Stomach (tissue), 19 donors: ENCODE measurements at places on chromosomes 6 and 20. TPM values are rescaled to one million over a fixed set of nuclear protein-coding genes. Genes with fewer than 3 reads are reported as not detected.
A peak's percentile ranks its signal among the peaks of the same experiment; 100 is the strongest.

The LPA gene
- not detected for total RNA-seq

The KIF25 gene
- total RNA-seq: 0.37 TPM

The NOTCH4 gene
- 13.0 TPM for total RNA-seq

The RPN2 gene
- total RNA-seq: 117 TPM

The TNF gene
- not detected for total RNA-seq

The FAM184A gene
- under 0.01 TPM for total RNA-seq

The DPPA5 gene
- total RNA-seq: not detected

DNA sequence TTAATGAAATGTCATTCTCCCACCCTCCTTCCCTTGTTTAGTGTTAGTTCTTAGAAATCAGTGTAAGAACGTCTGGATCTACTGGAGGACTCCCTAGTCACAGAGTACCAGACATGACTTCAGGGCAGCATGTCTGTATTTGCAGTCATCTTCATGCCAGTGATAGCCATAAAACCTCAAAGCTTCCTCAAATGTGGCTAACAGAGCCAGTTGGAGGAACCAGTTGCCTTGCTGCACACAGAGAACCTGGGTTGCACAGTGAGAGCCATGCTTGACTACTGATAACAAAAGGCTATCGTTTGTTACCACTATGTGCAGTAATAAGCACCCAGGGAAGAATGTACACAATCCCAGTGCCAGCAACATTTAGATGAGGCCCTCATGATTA is 20.1 kb downstream of the NT5E start:
- H3K4me1 ChIP-seq: peaks cover under 1% of the 10 kb centered on the region
- no peaks in the 10 kb centered on the region for H3K36me3 ChIP-seq
- H3K27ac ChIP-seq: no peak overlapping the region
- no peaks in the 10 kb centered on the region for H3K27me3 ChIP-seq

GRCh38 chr20:61652146-61652545 is 400.1 kb downstream of the CDH4 start:
- no peak overlapping the region for H3K27ac ChIP-seq
- no peak overlapping the region for H3K4me3 ChIP-seq

DNA sequence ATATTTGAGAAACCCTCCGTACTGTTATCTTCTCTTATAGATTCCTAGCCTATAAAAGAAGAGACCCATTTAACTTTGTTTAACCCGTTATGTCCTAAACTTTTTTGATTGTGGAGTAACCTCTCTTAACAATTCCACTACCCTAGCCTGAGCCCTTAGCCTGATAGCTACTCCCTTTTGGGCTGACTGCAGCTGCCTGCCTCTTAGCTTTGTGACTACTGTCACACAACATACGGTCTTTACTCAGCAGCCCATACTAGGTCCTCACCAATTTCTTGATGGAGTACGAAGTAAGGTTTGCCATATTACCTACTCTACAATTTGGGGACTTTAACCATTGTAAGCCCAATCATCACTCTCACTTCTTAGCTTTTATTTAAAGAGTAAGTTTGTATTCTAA is 72.7 kb downstream of the QRSL1 start:
- no peak for DNase-seq
- H3K27ac ChIP-seq: peak overlapping the region; percentile 71
- peaks cover 18% of the 10 kb centered on the region for H3K4me1 ChIP-seq
- H3K4me3 ChIP-seq: no peak overlapping the region

DNA sequence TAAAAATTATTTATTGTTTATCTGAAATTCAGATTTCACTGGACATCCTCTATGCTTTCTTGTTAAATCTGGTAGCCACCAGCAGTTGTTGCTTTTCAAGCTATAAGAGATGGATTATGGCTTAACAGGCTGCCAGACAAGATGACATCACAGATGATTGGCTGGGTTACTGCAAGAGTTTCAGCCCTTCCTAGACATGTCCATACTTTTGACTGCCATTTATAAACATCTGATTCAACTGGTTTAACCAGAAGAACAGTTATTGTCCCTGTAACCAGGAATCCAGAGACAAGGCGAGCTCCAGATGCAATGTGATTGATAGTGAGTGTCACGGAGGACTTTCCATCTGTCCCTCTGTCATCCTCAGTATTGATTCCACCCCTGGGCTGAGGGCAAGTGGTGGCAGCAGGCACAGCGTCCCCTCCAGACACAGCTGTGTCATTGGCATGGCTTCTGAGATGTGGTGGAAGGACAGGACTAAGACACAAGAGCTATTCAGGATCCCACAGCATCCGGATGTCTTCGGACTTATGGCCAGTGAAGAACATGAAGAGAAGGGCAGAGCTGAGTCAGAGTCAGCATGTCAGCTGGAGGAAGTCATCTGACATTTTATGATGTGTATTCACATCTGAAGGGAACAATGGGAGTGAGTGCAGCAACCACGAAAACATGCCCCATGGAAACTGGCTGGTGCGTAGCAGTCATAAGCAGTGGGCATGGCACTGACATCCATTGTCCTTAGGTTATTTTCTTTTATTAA is 284.5 kb upstream of the CDYL start:
- H3K27ac ChIP-seq: no peak overlapping the region
- no peak for DNase-seq
- no peaks in the 10 kb centered on the region for H3K27me3 ChIP-seq
- H3K36me3 ChIP-seq: no peaks in the 10 kb centered on the region
- H3K4me1 ChIP-seq: no peaks in the 10 kb centered on the region
- H3K4me3 ChIP-seq: no peak overlapping the region

- no peaks in the 10 kb centered on the region for H3K36me3 ChIP-seq
- no peaks in the 10 kb centered on the region for H3K4me1 ChIP-seq
- H3K27ac ChIP-seq: no peak overlapping the region
- no peak overlapping the region for H3K4me3 ChIP-seq
Observed at GRCh38 chr6:133635447-133635846, 253.5 kb upstream of the TCF21 start.

DNA sequence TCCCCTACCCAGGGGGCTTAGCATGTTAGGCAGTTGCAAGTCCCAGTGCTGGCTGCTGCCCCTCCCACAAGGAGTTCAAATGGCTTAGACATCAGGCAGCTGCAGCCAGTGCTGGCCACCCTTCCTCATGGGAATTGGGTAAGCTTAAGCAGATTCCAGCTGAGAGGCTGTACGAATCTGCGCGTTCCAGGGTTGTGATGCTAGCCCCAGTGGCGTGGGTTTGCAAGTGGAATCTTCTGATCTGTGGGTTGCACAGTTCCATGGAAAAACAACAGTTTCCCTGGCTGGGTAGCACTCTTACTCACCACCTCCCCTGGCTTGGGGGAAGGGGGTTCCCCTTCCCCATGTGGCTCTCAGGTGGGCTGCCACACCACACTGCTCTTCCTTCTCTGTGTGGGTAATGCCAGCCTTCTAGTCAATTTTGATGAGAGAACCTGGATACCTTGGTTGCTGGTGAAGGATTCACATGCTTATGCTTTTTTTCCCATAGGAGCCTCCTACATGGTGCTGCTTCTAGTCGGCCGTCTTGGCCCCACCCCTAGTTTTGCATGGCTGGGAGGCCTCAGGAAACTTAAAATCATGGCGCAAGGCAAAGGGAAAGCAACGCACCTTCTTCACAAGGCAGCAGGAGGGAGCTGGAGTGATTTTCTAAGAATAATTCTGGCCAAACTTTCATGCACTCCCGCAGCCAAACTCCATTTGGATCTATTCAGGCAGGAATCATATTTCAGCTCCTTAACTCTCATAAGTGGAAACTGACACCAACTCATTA is 13.0 kb downstream of the DYNLT2 start:
- no peak for DNase-seq
- H3K27ac ChIP-seq: no peak overlapping the region
- no peaks in the 10 kb centered on the region for H3K27me3 ChIP-seq

GRCh38 chr6:119259027-119259426 is 90.5 kb downstream of the MAN1A1 start:
- no peaks in the 10 kb centered on the region for H3K27me3 ChIP-seq
- H3K27ac ChIP-seq: no peak overlapping the region
- peaks cover 14% of the 10 kb centered on the region for H3K4me1 ChIP-seq
- DNase-seq: no peak
- no peak overlapping the region for H3K4me3 ChIP-seq
- H3K36me3 ChIP-seq: no peaks in the 10 kb centered on the region
